ENCODE measurements at places on chromosomes 11 and 22. TPM values are rescaled to one million over a fixed set of nuclear protein-coding genes. Genes with fewer than 3 reads are reported as not detected.

Gene MS4A3
- total RNA-seq: not detected

- no peak overlapping the region for H3K27ac ChIP-seq
- no peak overlapping the region for H3K4me3 ChIP-seq
- H3K4me1 ChIP-seq: no peaks in the 10 kb centered on the region
- no peaks in the 10 kb centered on the region for H3K27me3 ChIP-seq
These were observed 22.0 kb downstream of the TP53AIP1 start for GRCh38 chr11:128920666-128921065.

- DNase-seq: no peak
- no peak overlapping the region for H3K27ac ChIP-seq
- no peaks in the 10 kb centered on the region for H3K4me1 ChIP-seq
- no peaks in the 10 kb centered on the region for H3K36me3 ChIP-seq
- no peaks in the 10 kb centered on the region for H3K27me3 ChIP-seq
These were observed 19.5 kb downstream of the BRSK2 start for GRCh38 chr11:1409108-1409851.

DNA sequence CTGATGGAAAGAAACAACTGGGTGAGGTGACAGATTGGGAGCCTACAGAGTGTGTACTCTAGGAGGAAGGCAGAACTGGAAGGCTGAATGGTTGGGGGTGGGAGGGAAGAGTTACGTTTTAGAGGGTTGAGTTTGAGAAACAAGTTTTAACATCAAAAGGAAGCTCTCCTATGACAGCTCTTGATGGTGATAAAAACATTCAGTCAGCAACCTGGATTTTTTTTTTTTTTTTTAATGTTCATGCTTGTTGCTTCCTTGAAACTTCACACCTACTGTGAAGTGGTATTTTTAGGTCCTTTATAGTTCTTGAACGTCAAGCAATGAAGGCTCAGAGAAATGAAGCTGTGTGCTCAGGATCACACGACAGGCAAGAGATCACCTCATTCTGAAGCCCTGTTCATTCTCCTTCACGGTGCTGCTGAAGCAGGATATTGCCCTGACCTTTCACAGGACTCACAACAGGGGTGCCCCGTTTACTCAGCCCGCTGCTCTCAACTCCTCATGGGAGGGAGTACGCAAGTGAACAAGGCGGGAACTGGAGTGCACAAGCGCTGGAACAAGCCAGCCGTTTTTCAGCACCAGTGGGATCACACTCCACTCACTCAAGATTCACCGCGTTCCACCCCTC is 1.6 kb upstream of the TMEM109 start:
- DNase-seq: no peak
- H3K27ac ChIP-seq: no peak overlapping the region
- H3K4me1 ChIP-seq: peaks cover 23% of the 10 kb centered on the region
- H3K4me3 ChIP-seq: no peak overlapping the region

DNA sequence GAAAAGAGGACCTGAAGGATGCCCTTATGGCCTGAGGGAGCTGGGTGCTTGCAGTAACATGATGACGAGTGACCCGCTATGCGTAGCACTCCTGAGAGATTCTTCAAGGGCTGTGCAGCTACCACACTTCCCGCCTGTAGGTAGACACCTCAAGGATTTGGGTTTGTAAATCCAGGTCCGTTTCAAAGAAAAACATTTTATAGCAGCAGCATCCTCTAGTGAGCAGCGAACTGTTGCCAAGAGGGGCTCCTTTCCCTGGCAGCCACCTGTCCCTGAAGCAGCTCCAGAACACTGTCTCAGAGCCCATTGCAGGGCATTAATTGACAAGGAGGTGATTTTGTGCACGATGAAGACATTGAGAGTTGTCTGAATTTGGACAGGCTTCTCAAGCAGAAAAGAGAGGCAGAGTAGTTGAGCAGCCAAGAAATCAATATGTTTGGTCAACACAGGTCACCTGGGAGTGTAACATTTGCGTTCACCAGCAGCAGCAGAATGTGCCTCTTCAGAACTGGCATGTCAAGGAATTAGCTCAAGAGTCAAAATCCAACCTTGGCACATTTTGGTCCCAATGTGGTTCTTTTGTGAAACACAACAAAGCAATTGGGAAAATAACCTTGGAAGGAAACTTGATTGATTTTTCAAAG is 209.8 kb upstream of the MTNR1B start:
- no peak overlapping the region for H3K4me3 ChIP-seq
- no peaks in the 10 kb centered on the region for H3K36me3 ChIP-seq
- H3K27ac ChIP-seq: no peak overlapping the region
- no peaks in the 10 kb centered on the region for H3K4me1 ChIP-seq
- DNase-seq: no peak
